ENCODE measurements at places on chromosomes 5 and 9.

GRCh38 chr5:34684281-34684979 lies 28.3 kb downstream of the RAI14 start:
- no peak for DNase-seq

GRCh38 chr9:136974817-136975535 lies 2.3 kb upstream of the PTGDS start:
- DNase-seq = no peak

GRCh38 chr9:134458207-134459108 lies 132.2 kb downstream of the RXRA start:
- DNase-seq = no peak

DNA sequence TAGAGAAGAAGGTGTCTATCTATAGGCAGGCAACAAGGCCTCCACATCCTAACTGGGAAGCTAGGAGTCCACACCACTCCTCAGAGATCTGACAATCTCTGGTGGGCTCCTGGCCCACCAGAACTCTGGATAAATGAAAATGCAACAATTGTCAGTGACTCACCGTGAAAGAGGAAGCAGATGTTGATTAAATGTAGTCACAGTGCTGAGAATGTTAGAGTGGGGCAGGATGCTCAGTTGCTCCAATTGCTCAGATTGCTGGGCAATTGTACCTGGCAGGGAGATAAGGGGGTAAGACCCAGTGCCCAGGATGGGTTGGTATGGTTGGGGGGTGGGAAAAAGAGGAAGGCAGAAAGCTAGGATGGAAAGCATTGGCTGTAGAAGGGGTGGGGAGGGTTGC lies 4.3 kb downstream of the CCL19 start:
- no peak for DNase-seq

DNA sequence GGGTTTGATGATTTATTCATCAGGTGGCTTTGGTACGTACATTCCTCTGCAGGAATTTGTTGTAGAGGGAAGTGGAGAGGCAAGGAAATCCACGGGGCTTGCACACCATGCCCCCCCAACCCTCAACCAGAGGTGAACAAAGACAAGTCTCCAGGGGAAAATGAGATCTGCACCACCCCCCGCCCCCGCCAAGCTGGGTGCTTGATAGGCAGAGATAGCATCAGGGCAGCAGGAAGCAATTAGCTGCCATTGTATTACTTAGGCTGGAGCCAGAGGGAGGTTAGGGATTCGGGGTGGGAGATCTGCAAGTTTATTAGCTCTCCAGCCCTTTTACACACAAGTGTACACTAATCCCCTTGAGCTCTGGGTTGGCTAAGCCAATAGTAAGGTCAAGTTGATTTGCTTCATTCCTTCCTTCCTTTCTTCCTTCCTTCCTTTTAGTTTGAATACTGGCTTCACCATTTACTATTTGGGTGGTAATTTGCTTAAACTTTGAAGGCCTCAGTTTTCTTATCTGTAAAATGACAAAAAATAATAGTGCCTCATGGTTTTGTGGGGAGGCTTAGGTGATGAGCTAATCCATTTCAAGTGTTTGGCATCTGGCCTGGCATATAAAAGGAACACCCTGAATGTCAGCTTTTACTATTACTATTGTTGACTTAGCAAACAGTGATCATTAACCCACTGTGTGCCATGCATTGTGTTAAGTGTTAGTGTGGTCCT lies 34.1 kb downstream of the SPRY4 start:
- no peak for DNase-seq

DNA sequence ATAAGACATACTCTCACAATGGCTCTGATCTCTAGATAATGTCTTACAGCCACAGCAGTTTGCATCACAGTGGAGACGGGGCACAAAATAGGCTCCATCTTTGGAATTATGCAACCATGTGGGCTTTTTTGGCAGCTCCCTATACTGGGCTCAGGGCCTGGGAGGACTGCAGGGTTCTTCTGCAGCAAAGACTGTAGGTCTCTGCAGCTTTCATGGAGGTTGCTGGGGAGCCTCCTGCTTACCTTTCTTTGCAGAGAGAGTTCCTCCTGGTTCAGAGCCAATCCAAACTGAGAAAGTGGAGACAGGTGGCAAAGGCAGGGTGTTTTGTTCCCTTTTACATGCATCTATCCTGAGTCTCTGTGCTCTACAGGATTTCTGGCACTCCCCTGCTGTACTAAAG lies 558.0 kb downstream of the TLR4 start:
- no peak for DNase-seq

DNA sequence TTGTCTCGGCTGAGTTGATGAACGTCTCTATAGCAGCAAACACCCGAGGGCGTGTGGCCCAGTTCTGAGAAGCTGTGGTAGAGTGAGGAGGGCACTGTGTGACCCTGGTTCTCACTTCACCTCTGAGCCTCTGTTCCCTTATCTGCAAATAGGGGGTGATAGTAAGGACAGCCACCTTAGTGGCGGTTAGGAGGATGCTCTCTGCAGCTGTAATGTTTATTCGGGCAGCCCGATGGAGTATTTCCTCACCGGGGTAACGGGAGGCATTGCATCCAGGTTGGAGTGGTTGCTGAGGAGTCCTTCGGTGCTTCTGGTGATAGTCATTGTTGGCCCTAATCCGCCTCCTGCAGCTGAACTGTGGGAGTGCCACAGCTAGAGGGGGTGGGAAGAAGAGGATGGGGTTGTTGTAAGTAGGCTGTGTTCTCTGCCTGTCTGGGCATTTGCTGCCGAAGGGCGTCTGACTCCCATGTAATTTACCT lies 13.9 kb downstream of the PRRC2B start:
- no peak for DNase-seq

DNA sequence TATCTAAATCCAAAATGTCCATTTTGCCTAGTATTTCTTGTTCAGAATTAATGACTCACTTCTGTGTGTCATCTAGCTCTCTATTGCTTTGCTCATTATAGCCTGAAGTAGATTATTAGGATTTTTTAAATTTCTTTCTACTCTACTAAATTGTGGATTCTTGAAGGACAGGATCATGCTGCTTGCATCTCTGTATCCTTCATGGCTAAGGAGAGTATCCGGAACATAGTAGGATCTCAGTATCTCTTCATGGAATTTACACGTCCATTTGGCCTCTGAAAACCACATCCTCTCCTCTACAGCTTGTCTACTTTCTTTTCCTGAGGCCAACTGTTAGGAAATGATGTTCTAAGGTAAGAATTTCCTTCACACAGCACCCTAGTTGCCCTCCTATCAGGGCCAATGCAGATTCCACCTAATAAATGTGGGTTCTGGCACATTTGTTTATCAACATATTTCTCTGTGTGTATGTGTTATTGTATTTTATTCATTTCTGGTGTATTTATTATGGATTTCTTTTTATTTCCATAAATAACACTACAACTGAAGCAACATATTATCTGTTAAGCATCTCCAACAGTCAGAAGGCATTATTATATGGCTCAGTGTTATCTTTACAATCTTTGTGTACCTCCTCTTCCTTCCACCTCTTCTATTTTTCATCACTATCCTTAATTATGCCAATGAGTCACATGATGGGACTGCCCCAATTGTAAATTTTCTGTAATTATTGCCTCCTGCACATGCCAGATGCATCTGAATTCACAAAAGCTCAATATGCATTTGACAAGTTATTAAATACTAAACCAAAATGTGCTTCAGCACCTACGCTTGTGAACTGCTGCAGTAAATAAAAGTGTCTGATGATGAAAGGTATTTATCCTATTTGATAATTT lies 557.8 kb upstream of the TLE4 start:
- no peak for DNase-seq

GRCh38 chr9:125755340-125755739 lies 8.2 kb downstream of the PBX3 start:
- no peak for DNase-seq

DNA sequence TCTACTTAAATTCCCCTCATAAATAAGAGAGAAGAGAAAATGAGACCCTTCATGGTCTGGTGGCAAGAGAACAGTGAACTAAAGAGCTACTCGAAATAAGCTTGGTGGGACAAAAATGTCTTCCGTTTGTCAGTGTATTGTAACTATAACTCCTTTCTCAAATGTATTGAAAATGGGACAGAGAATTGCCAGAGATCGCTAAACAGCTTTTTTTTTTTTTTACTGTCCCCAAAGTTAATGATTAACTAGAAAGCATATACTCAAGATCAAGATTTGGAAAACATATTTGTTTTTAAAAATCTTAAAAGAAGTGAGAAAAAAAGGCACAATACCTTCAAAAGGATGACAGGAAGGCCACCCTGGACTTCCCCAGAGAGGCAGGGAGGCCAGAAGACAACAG lies 206.4 kb upstream of the CTNND2 start:
- no peak for DNase-seq

DNA sequence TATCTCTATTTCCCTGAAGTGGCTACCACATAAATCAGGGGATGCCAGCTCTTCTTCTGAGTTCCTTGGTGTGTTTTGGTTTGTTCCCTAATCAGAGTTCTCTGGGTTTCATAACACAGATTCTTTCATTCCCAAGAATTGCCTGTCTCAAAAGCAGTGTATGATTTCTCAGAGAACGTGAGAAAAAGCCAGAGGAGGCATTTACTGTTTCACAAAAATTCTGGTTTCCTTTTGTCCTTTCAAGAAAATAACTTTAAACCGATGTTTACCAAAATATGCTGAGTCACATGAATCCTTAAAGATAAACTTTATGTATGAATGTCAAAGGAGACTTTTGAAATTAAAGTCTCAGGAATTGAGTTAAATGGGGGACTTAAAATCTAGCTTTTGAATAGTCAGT lies 314.3 kb downstream of the EBF1 start:
- DNase-seq = no peak

DNA sequence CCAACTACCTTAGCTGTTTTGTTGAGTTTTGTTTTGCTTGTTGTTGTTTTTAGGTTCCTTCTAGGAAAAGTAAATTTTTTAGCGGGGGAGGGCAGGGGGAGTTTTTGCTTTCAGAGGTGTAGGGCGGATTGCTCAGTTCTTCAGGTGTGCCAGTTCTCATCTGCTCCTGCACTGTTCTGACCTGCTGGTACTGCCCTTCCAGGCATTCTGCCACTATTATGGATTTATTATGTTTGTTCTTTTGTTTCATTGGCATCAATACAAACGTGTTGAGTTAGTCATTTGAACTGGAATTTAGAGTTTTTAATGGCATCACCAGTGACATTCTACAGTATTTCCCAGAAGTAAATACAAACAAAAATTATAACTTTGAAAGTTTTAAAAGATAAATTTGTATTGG lies 26.0 kb downstream of the ERCC6L2 start:
- no peak for DNase-seq

DNA sequence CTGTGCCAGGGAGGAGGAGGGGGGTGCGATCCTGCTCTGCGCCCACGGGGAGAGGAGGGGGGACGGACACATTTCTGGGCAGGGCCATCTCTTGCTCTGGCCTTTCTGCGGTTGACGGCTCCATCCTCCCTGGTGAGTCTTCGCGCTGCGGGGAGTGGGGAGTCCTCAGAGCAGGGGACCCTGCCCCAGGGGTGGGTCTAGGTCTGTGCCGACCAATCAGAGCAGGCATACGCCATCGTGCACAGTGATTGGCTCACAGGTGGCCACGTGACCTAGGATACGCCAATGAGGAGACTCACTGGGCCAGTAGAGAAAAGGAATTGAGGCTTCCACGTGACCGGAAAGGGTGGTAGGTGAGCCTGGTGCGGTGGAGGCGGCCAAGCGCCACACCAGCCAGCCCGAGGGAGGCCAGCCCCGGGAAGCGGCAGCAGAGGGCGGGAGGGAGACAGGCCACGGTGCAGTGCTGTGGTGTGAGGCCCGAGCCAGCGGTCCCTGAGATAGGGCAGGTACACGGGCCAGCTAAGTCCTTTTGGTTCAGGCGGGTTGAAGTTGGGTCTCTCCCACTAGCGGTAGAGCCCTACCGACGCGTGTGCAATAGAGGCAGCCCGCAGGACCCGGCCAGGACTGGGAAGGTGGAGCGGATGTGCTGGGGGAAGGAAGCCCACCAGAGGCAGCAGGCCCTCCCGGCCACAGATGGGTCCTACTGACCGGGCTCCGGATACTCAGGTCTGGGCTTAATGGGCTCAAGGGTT lies 65.2 kb upstream of the RNF130 start:
- DNase-seq = no peak

DNA sequence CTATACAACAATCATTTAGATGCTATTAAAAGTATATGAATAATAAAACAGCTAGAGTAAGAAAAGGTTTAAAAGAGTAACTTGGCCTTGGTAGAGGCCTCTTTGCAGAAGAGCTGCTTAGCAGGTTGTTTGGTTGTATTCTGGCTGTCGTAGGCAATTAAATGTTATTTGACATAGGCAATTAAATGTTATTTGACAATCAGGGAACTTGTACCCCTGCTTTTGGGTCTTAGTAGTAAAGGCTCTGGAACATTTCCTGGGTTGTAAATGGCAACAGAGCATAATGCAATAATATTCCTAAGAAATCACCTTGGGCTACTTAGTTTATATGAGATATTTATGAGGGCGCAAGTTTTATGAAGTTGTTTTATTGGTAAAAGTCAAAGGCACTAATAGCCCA lies 84.4 kb upstream of the SLC28A3 start:
- DNase-seq = no peak

GRCh38 chr5:154164249-154164581 lies 26.3 kb upstream of the GALNT10 start:
- no peak for DNase-seq

GRCh38 chr9:37787059-37787458 lies 2.2 kb upstream of the EXOSC3 start:
- DNase-seq = no peak

GRCh38 chr5:172178991-172179989 lies 8.7 kb downstream of the STK10 start:
- no peak for DNase-seq

DNA sequence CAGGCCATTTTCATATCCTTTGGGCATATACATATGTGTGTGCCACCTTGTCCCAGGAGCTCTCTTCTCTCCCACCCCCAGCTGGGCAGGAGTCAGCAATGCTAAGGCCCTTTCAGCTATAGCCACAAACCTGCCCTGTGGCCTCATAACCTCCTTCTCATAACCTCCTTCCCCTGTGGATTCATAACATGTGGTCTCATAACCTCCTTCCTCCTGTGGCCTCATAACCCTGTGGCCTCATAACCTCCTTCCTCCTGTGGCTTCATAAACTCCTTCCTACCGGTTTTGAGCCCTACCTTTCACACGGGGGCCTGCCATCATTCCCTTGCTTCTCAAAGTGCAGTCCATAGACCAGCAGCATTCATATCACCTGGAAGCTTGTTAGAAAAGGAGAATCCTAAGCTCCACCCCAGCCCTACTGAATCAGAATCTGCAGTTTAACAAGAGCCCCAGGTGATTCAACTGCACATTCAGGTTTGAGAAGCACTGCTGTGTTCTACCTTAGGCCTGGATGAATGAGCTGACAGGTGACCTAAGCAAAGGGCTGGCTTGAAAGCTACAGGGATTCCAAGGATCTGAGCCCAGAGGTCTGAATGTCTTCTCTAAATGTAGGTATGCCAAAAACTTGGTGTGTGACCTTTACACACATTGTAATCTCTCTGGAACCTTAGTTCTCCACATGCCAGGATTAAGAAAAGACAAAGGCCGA lies 41.9 kb upstream of the PLPP6 start:
- DNase-seq = no peak

DNA sequence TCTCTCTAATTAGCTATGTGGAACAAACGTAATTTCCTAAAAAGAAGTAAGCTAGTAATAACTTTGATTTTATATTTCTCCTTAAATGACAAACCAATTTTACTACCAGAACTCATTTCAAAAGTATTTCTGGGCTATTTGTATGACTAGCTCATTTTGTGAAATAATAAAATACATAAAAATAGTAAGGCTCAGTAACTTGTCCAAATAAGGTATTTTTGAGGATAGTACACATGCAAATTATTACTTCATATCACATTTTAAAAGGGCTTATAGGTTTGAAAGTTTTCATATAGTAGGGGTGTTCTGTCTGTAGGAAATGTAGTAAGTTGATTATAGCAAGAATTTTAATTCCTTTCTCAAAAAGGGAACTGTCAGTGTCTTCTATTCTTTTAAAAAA lies 26.5 kb downstream of the C9orf85 start:
- DNase-seq = no peak

- no peak for DNase-seq
Observed at GRCh38 chr9:36802201-36802920, 229.7 kb downstream of the MELK start.
